CD4-positive, alpha-beta T cell treated with Interleukin-10 for 1 hour (primary cell): ENCODE measurements at places on chromosomes 5 and 9.

DNA sequence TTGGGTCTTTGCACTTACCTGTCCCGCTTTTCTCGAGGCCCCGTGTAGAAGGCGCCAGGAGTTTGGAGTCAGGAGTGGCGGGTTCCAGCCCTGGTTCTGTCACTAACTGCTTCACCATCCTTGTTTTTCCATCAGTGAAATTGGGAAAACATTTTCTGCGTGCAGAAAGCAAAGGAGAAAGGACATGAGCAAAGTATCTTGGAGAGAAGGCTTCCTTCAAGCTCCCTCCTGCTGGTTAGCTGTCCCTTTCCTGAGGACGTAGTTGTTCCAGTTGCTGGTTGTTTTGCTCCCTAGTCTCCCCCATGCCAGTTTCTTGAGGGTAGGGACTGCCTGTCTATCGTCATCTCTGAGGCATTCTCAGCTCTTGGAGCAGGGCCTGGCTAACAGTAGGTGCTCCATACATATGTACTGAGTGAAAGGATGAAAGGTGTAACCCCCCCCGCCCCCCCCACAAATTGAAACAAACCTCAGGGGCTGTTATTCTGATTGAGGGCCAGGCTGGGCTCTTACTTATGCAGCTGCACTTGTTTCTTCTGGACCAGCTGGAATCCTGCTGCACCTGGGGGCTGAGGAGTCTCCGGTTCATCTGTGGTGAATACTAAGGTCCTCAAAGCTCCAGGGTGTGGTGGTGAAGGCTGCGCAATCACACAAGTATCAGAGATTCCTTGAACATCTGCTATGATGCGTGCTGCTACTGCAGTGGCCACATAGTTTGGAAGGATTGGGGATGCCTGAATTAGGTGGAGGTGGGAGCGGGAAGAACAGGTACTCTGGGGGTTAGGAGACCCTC lies 1.0 kb downstream of the SMIM3 start:
- no peak for DNase-seq

- DNase-seq = no peak
Observed at GRCh38 chr9:116673375-116673774, 13.7 kb upstream of the TRIM32 start.

DNA sequence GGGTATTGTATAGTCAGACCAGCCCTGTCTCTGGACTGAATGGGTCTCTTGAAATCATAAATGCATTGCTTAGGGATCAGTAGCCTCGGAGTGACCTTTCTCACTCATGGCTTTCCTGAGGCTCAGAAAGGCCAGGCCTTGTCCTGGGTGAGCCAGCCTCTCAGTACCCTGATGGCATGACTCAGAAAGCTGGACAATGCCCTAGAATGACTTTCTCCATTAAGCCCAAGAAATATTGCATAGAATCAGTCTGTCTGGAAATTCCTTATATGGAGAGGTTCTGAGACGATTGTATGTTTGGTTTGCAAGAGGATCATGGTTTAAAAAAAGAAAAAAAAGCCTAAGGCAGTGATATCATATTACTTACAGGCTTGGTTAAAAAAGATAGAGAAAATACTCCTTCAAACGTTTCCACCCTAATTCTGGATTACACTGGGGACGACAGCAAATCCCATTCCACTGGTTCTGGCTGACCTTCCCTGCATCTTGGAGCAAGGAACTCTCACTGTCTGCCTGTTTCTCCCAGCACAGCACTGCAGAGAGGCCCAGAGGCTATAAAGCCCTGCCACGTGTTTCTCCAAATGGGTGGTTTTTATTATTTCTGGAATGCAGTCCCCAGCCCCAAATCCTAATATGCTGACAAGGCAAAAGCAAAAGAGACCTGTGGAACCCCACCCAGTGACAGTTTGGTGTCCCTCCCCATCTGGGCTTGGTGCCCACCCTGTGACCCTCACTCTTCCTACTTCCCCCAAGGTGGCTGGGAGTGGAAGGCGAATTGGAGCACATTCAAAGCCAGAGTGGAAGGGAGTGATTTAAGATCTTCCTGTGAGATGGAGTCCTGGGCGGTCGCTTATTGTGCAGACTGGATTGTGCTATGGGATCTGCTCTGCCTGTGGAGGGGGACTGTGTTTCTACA lies 34.4 kb downstream of the MAP1B start:
- DNase-seq = no peak

- DNase-seq = no peak
Observed at GRCh38 chr5:151620461-151620840, 29.3 kb upstream of the FAT2 start.

DNA sequence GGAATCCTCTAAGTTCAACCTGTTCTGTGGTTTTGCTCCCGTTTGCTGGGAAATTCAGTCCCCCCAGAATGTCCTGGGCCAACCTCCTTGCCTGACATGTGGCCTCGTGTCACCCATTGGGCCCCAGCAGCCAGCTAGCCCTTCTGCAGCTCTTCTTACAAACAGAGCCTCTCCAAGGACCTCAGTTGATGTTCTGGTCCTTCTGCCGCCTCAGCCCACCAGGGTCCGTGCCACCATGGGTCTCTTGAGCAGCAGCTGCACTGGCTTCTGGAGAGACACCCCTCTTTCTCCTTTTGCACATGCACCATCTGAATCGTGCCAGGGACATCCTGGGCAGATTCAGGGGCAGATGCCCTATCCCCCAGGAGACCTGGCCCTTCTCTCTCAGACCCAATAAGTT lies 85.0 kb downstream of the LMX1B start:
- DNase-seq = no peak

- no peak for DNase-seq
Observed at GRCh38 chr5:177361418-177362291, 3.9 kb downstream of the RGS14 start.

DNA sequence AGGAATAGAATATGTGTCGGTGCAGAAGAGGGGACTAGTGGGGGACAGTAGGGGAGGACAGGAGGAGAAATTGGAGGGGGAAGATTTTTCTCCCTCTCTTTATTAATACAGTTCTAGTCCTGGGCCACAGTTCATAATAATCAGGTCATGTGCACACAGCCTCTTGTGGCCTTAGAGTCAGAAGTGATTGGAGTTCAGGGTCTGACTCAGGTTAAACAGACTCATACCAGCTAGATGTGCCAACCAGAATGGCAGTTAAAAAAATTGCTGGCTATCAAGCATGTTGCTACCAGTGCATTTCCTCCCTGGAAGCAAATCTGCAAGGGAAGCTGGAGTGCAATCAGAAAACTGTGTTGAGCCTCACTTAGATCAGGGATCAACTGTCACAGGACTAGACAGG lies 132.7 kb upstream of the MAP1B start:
- DNase-seq = no peak

GRCh38 chr5:93255796-93256195 lies 325.2 kb downstream of the NR2F1-AS1 start:
- DNase-seq = no peak

GRCh38 chr5:117255211-117256027 lies 680.8 kb upstream of the SEMA6A start:
- no peak for DNase-seq

DNA sequence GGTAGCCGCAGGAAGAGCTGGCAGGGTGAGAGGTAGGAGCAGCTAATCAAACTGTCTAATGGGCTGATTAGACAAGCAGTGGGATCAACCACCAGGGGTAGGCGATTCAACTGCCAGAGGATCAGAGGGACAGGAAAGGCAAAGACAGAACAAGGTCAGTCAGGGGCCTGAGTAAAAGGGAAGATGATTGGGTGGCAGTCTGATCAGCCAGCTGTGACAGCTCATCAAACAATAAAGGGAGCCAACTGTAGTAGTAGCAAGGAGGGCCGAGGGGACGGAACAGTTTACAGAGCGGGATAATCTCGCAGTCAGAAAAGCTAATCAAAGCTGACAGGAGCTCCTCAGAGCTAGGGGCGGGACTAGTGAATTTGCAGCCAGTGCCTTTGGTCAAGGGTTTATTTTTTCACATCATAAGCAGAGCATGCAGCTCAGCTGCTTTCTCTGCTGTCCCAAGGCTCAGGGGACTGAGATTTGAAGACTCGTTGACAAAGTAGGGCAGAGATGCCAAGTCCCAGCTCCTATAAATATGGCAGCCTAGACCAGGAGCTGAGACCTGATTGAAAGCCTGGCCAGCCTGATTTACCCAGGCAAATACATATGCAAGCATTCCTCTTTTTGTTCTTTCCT lies 418.2 kb downstream of the GABRG2 start:
- DNase-seq = no peak

DNA sequence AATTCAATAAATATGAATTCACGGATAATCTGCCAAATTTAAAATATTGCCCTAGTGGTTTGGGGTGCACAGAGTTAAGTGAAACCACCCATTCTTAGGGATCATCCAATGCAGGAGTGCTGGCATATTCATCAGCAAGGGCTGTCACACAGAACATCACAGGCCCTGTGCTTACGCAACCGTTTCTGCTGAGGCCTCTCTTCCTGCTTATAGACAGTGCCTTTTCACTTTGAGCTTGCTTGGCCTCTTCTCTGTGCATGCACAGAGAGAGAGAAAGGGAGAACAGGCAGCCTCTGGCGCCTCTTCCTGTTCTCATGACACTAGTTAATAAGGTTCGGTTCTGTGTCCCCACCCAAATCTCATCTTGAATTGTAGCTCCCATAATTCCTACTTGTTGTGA lies 366.3 kb downstream of the ICE1 start:
- no peak for DNase-seq

DNA sequence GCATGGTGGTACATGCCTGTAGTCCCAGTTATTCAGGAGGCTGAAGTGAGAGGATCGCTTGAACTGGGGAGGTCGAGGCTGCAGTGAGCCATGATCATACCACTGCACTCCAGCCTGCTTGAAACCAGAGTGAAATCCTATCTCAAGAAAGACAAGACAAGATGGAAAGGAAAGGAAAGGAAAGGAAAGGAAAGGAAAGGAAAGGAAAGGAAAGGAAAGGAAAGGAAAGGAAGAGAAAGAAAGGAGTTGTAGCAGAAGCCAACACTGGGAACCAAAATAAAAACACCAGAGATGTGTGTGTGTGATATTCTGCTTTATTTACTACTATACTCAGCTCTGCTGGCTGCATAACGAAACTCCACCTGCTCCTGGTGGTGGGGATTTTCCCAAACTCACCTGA lies 115.3 kb downstream of the DRD1 start:
- no peak for DNase-seq

- no peak for DNase-seq
Observed at GRCh38 chr9:132037458-132037857, 42.2 kb downstream of the MED27 start.

- DNase-seq = no peak
Observed at GRCh38 chr5:122392824-122393223, 80.8 kb downstream of the SNCAIP start.

DNA sequence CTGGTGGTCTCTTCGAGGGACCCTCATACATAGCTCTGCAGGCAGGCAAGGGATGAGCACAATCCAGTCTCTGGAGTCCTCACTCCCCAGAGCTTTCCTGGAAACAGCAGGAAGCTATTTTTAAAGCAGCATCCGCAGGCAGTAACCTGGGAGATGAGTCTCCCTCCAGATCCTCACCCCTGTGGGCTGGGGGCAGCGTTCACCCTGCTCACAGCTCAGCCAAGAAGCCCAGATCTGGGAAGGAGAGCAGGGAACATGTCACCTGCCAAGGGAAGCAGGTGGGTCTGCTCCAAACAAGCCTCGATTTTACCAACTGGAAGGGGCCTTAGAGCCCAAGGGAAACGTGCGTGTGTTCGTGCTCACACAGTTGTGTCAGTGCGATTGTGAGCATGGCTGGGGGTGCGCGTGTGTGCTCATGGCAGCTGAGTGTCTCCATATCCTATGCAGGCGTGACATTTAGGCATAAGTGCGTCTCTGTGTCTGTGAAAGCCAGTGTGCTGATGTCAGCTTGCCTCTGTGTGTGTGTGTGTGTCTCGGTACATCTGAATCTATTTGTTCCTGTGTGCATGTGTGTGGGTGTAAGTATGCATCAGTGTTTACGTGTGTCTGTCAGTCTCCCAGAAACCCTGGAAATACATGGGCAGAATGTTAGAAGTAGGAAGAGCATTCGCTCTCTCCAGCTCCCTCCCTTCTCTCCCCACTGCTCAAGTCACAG lies 40.6 kb upstream of the CPLX2 start:
- no peak for DNase-seq

DNA sequence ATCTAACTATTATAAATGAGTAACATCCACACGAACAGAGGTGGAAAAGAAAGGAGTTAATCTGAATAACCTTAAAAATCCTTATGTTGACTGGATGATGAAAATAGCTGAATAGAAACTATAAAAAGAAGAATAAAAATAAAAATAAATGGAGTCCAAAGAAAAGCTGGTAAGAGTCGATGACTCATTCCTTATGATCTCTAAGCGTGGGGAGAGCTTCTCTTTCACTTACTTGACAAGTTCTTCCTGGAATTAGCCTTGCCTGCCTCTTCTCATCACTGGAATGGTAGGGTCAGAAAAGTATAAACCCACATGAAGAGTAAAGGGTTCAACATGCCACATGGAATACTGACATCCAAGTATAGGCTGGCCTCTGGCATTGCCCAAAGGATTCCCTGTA lies 477.0 kb upstream of the RGMB start:
- no peak for DNase-seq

DNA sequence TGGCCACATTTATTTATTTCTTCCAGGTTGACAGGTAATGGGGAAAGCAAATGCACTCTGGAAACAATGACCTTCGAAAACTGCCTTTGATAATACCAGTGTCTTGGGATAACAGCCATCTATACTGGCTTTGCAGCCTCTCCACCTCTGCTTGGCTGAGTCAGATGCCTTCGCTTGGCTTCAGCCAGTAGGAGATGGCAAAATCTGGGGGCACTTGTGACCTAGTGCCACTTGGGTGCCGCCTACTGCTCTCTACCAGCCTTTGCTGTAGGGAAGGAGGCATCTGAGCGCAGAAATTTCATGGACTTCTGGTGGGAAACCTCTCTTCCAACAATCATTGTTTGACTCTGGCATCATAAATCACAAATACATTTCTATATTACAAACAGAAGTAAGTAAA lies 21.8 kb downstream of the FYB1 start:
- DNase-seq = peak; percentile 77

DNA sequence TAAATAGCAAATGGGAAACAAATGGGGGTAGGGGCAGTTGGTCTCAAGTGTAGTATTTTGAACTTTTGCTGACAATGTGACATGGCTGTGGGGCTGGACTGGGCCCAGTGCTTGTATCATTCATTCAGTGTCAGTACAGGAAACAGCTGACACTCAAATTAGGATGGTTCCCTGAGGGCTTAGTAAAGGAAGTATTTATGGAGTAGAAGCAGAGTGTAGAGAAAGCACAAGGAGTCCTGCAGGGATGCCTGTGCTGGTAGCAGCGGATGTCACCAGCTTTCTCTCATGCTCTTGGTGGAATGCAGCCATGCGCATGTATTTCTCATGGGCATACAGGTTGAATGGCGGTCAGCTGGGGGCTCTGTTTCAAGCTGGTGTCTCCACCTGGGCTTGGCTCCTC lies 72.9 kb upstream of the SLC44A1 start:
- DNase-seq = no peak

GRCh38 chr5:172758077-172758833 lies 12.7 kb downstream of the DUSP1 start:
- DNase-seq = no peak

- no peak for DNase-seq
Observed at GRCh38 chr9:1957856-1958255, 57.3 kb upstream of the SMARCA2 start.

- DNase-seq = no peak
Observed at GRCh38 chr5:56757077-56757476, 58.3 kb upstream of the MAP3K1 start.

GRCh38 chr5:6710070-6710469 lies 3.2 kb upstream of the TENT4A start:
- DNase-seq = no peak
